T-helper 17 cell (primary cell): ENCODE measurements at places on chromosomes 13 and 19. TPM values are rescaled to one million over a fixed set of nuclear protein-coding genes. Genes with fewer than 3 reads are reported as not detected.

DNA sequence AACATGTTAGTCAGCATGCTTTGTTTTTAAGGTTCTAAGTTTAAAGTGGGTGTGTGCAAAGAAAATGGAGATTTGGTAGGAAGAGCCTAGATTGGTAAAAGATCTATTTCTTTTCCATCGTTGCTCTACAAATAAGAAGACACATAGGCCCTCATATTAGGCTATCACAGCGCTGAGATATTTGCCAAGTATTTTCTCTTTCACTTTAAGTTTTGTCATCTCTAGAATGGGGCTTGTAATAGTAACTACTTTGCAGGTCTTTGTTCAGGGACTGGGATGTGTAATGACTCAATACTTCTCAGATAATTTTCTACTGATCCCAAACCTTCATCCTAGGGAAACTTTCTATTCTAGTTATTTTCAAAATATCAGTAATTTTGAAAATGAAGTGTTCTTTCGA, 917.7 kb upstream of the SLC10A2 start:
- no peaks in the 10 kb centered on the region for H3K27me3 ChIP-seq
- no peak for DNase-seq
- H3K36me3 ChIP-seq, result no peaks in the 10 kb centered on the region

GRCh38 chr13:83008212-83008929, 873.9 kb downstream of the SLITRK1 start:
- H3K4me1 ChIP-seq, result no peaks in the 10 kb centered on the region
- no peak for DNase-seq
- no peak overlapping the region for H3K27ac ChIP-seq
- no peaks in the 10 kb centered on the region for H3K27me3 ChIP-seq

DNA sequence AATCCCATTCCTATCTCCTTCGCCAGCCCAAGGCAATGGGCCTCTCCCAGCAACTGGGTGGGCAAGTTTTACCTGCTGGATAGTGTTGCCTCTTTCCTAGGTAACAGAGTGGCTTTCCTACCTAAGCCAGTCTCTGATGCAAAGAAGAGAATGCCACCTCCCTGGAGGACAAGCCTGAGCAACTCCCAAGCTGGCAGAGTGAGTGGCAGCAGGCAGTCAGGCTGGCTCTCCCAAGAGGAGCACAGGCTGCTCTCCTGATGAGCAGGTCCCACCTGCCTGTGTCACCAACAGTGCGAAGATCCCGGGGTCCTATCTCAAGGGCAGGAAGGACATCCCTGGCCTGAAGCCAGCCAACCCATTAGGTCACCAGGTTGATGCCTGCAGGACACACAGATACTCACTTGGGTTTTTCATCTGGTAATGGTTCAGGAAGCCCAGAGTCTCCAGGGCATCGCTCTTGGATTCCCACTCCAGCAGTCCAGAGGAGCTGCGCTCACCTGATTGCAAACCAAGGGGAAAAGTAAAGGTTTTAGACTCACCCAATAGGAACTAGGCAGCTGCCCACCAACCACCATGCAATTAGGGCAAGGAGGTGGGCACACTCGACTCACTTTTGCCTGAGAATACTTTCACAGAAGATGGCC, 5.5 kb upstream of the ECH1 start:
- H3K4me1 ChIP-seq, result peaks cover 20% of the 10 kb centered on the region
- peaks cover 2% of the 10 kb centered on the region for H3K36me3 ChIP-seq
- no peaks in the 10 kb centered on the region for H3K27me3 ChIP-seq

- no peak overlapping the region for H3K4me3 ChIP-seq
- peaks cover 10% of the 10 kb centered on the region for H3K4me1 ChIP-seq
- no peaks in the 10 kb centered on the region for H3K27me3 ChIP-seq
- H3K36me3 ChIP-seq, result peaks cover 9% of the 10 kb centered on the region
- DNase-seq, result no peak
These were observed 31.2 kb downstream of the KATNAL1 start for GRCh38 chr13:30276178-30276577.

GRCh38 chr13:25494698-25495411, 123.1 kb downstream of the ATP8A2 start:
- H3K4me1 ChIP-seq, result no peaks in the 10 kb centered on the region
- no peak overlapping the region for H3K4me3 ChIP-seq
- peaks cover 45% of the 10 kb centered on the region for H3K27me3 ChIP-seq
- no peak overlapping the region for H3K27ac ChIP-seq
- DNase-seq, result no peak

DNA sequence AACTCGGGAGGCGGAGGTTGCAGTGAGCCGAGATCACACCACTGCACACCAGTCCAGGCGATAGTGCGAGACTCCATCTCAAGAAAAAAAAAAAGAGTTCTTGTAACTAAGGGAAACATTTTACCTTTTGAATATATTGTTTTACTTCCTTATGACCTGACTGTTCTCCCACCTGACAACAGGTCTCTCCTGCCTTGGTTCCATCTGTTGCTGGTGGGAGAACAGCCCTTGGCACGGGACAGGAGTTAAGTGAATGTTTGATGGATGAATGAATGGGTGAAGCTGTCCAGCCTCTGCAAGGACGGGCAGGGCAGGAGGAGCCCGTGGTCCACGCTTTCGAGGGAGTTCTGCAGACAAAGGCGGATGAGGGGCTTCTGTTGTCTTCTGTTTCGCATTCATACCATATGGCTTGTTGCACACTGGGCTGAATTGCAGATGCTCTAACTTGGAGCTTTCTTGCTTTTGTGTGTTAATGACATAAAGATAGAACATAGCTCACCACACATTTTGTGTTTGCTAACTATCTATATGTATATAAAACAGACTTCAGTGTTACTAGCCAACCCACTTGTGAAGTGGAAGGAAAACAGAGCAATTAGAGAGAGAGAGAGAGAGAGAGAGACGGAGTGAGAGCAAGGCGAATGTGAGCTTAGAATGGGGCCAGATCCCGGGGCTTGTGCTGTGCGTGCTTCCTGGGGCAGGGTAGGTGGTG, 16.2 kb upstream of the CCNE1 start:
- H3K27ac ChIP-seq, result peak overlapping the region; percentile 8
- DNase-seq, result no peak
- peaks cover 5% of the 10 kb centered on the region for H3K27me3 ChIP-seq
- peaks cover 3% of the 10 kb centered on the region for H3K4me1 ChIP-seq
- H3K4me3 ChIP-seq, result no peak overlapping the region
- H3K36me3 ChIP-seq, result no peaks in the 10 kb centered on the region

GRCh38 chr13:73765651-73766384, 368.4 kb downstream of the KLF12 start:
- peak overlapping the region; percentile 97 for H3K27ac ChIP-seq
- DNase-seq, result peak; percentile 39
- peak overlapping the region; percentile 85 for H3K4me3 ChIP-seq
- H3K27me3 ChIP-seq, result no peaks in the 10 kb centered on the region

- H3K4me3 ChIP-seq, result no peak overlapping the region
- H3K27me3 ChIP-seq, result no peaks in the 10 kb centered on the region
- DNase-seq, result no peak
- H3K27ac ChIP-seq, result no peak overlapping the region
- H3K36me3 ChIP-seq, result peaks cover 8% of the 10 kb centered on the region
These were observed 175.2 kb downstream of the TDRD3 start for GRCh38 chr13:60572003-60572798.

- no peak for DNase-seq
- H3K4me1 ChIP-seq, result no peaks in the 10 kb centered on the region
- no peak overlapping the region for H3K4me3 ChIP-seq
These were observed 1220.5 kb downstream of the PCDH17 start for GRCh38 chr13:58852076-58852475.

GRCh38 chr13:94550062-94550738, 45.8 kb downstream of the TGDS start:
- peak overlapping the region; percentile 86 for H3K27ac ChIP-seq
- peaks cover 25% of the 10 kb centered on the region for H3K4me1 ChIP-seq
- peak overlapping the region; percentile 77 for H3K4me3 ChIP-seq

DNA sequence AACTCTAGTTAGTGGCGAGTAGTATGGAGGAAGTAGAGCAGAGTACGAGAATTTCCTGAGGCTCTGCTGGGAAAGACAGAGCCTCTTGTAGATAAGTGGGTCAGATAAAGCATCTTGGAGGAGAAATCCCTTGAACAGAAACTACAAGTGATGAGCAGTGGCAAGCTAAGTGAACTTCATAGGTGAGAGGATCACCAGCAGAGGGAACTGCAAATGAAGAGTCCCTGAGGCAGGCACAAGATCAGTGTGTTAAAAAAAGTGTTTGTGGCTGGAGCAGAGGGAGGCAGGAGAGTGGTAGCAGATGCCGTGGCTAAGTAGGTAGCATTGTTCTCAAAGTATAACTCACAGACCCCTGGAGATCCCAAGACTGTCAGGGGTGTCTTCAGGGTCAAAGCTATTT, 437.6 kb downstream of the HS6ST3 start:
- H3K27me3 ChIP-seq, result no peaks in the 10 kb centered on the region
- no peak overlapping the region for H3K4me3 ChIP-seq
- no peak overlapping the region for H3K27ac ChIP-seq
- DNase-seq, result no peak
- H3K4me1 ChIP-seq, result no peaks in the 10 kb centered on the region

Gene CYP4F22
- total RNA-seq, result 1.4 TPM

Gene SOX1
- not detected for total RNA-seq

Gene NKPD1
- total RNA-seq, result 0.97 TPM

Gene ETV2
- total RNA-seq, result 0.50 TPM

Gene KLC3
- not detected for total RNA-seq

Gene PGLYRP2
- not detected for total RNA-seq

Gene SIGLEC8
- not detected for total RNA-seq

Gene AMER2
- total RNA-seq, result not detected

Gene KIR2DL1
- not detected for total RNA-seq

Gene LPAR6
- total RNA-seq, result 37.2 TPM

Gene F10
- not detected for total RNA-seq

Gene URAD
- not detected for total RNA-seq
